NK-92 treated with Interleukin-12 subunit alpha and Interleukin-12 subunit beta, amount 100 ng/mL, for 24 hours (cell line): ENCODE measurements at places on chromosomes 16 and 17.

GRCh38 chr17:48603959-48604769 is 622 bp downstream of the HOXB6 start:
- no peak for DNase-seq

- DNase-seq, result no peak
Observed at GRCh38 chr17:11908711-11909146, 88.5 kb downstream of the ZNF18 start.

DNA sequence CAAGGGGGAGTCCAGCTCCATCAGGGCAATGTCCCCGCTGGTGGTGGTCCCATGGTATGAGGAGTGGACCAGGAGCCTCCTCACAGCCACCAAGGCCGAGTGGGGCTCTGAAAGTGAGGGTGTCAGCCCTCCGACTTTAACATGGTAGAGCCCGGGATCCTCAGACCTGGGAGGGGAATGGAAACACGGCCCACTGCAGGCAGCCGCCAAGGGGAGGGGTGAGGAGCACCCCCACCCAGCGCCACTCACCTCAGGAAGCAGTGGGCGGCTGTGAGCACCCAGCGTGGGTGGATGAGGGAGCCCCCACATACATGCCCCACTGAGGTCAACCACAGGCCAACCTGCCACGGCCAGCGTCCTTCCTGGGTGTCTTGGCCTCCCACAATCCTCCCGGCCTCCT is 10.8 kb downstream of the ZG16B start:
- DNase-seq, result no peak

GRCh38 chr17:14762736-14763479 is 462.0 kb downstream of the HS3ST3B1 start:
- DNase-seq, result no peak

GRCh38 chr16:23131931-23132621 is 17.2 kb downstream of the USP31 start:
- DNase-seq, result no peak

- no peak for DNase-seq
Observed at GRCh38 chr16:50411034-50411433, 42.2 kb upstream of the BRD7 start.
